ENCODE measurements at places on chromosomes 2 and 18.

GRCh38 chr2:9145752-9146430 is 60.7 kb upstream of the ASAP2 start:
- no peak for DNase-seq

DNA sequence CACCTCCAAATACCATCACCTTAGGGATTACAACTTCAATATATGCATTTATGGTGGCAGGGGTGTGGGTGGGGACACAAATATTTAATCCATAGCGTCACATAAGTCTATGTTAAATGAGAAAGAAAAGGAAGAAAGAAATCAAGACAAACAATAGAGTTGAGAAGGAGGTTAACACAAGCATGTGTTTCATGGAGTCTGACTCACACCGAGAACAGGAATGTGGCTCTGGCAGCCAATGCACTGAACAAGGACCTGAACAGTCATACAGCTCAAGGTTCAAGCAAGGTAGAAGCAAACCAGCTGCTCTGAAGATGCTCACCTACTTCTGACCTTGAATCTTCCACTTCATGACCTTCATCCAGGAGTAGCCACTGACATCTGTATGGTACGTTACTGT is 36.2 kb upstream of the LPIN1 start:
- peak; percentile 20 for DNase-seq

- no peak for DNase-seq
Observed at GRCh38 chr18:54608028-54608642, 17.1 kb downstream of the DYNAP start.

DNA sequence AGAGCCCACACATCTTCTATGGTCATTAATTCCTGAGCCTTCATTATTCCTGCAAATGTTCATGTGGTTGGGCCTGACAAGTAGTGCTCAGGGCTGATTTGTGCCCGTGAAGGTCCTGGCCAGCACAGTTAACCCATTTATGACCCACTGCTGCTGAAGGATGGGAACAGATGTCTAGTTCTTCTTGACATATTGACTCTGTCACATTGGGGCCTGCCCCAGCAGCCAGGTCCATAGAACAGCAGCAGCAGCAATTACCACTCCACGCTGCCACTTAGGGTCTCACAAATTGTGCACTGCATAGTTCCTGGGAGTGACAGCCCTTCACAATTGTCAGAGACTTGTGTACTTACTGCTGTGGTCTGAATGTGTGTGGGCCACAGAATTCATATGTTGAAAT is 442.3 kb upstream of the RGPD4 start:
- DNase-seq, result no peak

GRCh38 chr2:212193056-212193455 is 345.5 kb downstream of the ERBB4 start:
- DNase-seq, result peak; percentile 82

DNA sequence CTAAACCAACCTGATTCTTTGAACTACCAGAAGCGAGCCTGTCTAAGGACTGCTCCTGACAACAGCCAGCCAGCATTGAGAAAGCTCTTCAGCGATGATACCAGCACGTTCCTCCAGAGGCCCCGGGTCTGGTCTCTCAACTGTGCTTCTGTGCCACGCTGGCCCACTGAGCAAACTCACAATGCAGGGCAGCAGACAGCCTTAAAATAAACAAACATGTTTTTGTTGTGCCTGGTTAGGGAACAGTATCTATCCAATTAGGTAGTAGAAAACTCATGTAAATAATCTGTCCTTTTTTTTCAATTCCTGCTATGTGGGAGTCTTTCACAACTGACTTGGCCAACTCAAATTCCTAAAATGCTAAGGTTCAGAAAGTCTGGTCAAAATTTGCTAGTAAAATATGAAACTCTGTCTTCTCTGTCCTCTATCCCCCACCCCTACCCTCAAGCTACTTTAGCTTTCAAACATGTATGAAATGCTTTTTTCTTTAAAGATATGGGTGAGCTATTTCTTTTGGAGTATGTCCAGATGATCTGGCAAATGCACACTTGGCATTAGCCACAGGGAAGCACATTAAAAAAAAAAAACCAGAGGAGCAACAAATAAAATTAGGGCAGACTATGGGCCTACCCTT is 21.4 kb upstream of the EML4 start:
- no peak for DNase-seq

GRCh38 chr2:19929226-19929625 is 27.4 kb upstream of the TTC32 start:
- no peak for DNase-seq

- DNase-seq, result no peak
Observed at GRCh38 chr2:85066006-85066740, 67.0 kb upstream of the TCF7L1 start.

DNA sequence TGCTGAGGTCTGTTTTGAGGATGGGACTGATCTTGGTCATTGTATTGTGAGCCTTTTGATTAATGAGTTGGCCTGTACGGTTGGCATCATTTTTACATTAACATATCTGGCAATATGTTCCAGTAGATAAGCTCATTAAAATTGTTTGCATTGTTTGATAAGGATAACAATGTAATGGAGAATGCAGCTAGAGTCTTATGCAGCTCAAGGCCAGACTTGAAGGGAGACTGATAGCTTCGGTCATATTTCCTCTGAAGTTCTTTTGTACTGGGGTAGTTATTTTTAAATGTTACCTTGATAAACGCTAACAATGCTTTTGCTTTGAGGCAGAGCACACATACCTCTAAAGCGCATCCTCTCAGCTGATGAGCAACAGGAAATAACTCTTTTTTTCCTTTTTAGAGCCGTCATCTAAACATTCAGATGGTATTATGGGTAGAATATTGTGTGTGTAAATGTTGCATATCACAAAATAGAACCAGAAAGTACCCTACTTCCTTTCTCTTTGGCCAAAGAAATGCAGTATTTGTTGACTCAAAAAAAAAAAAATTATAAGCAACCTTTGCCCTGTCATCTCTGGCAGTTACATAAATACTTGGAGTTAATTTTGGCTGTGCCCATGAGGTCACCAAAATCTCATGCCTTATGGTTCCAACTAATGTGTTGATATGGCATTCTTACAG is 1.3 kb downstream of the MAPRE2 start:
- no peak for DNase-seq

DNA sequence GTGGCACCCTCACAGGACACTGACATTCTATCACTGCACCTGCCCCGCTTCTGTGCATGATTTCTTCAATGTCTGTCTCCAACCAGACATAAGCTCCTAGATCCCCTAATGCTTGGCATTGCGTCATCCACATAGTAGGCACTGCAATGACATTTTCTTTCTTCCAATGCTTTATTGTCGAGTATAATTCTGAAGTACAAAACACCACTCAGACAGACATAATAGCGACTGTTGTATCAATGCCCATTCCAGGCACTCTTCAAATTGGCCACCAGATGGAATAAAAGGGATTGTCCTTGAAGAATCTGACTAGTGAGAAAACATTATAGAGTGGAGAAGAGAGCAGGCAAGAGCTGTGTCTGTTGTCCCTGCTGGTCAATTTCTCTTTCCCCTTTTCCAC is 89.0 kb downstream of the LPIN1 start:
- no peak for DNase-seq

DNA sequence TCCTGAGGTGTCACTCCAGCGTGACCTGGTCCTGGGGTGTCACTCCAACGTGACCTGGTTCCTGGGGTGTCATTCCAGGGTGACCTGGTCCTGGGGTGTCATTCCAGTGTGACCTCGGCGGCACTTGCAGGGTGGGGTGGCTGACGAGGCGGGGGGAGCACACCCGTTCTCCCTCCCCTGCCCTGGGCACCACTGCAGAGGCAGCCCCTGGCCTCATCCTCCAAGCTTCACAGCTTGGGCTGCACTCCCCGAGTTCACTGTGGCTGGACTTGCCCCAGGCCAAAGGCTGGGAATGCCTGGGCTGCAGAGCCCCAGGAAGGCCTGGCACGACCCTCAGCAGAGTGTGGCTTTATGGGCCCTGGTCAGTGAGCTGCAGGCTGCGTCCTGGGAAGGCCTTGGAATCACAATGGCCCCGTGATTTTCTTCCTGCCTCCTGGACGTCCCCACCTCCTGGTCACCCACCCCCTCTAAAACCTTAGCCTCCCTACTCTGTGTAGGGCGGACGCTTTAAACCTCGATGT is 88.3 kb downstream of the NFATC1 start:
- DNase-seq, result no peak

- DNase-seq, result no peak
Observed at GRCh38 chr18:63373161-63373560, 6.2 kb upstream of the KDSR start.

GRCh38 chr2:106109675-106110424 is 84.3 kb downstream of the UXS1 start:
- peak; percentile 79 for DNase-seq

DNA sequence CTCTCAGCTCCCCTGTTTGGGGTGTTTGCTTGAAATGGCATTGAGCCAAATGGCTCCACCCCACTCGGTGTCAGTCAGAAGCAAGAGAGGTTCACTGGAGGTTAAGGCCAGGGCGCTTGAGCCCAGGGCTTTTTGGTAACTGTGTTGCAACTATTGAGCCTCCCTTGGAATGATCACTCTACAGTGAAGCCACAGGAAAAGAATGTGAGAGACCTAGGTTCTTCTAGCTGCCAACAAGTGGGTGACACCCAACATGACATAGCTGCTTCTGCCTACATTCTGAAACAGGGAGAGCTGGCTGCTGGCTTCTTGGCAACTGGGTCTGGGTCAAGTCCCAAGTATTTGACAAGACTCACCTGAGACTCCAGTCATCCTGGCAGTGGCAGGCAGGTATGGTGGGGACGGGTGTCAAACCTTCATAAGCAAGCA is 7.1 kb upstream of the GRHL1 start:
- DNase-seq, result no peak

GRCh38 chr2:111535404-111535803 is 348.6 kb downstream of the ANAPC1 start:
- no peak for DNase-seq

- no peak for DNase-seq
Observed at GRCh38 chr18:154151-154550, 4.2 kb upstream of the USP14 start.

DNA sequence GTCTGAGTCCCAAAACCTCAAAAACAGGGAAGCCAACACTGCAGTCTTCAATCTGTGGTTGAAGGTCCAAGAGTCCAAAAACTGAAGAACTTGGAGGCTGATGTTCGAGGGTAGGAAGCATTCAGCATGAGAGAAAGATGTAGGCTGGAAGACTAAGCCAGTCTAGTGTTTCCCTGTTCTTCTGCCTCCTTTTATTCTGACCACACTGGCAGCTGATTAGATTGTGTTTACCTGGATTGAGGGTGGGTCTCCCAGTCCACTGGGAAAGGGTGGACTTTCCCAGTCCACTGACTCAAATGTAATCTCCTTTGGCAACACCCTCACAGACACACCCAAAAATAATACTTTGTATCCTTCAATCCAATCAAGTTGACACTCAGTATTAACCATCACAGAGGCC is 27.5 kb upstream of the IL1B start:
- no peak for DNase-seq

DNA sequence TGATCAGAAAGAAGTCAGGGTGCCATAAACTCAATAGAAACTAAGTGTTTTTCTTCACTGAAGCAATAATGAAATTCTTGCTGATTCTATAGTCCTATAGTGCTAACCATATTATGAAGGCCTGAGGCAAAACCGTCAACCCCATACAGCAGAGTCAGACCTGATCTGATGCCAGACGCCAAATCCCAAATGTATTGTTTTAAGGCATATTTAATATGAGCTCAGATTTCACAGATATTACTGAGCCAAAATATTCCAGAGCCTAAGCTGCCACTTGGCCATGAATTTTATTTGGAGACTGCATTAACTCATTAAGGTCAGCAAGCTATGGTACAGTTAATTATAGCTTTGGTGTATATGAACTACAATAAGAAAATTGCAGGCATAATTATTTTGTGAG is 53.4 kb downstream of the SCN1A start:
- DNase-seq, result no peak

DNA sequence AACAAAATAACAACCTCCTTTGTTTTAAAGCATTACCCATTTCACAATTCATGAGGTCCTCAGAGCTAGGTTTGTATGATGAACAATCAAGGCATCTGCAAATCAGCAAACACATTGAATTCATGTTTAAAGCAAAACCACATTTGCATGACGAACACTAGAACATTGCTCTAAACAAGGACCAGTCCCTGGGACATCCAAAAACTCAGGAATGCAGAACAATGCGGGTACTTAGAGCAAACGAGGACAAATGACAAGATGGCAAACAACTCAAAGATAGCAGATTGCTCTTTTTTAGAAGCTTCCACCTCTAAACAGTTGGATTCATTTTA is 45.7 kb upstream of the RALBP1 start:
- no peak for DNase-seq

DNA sequence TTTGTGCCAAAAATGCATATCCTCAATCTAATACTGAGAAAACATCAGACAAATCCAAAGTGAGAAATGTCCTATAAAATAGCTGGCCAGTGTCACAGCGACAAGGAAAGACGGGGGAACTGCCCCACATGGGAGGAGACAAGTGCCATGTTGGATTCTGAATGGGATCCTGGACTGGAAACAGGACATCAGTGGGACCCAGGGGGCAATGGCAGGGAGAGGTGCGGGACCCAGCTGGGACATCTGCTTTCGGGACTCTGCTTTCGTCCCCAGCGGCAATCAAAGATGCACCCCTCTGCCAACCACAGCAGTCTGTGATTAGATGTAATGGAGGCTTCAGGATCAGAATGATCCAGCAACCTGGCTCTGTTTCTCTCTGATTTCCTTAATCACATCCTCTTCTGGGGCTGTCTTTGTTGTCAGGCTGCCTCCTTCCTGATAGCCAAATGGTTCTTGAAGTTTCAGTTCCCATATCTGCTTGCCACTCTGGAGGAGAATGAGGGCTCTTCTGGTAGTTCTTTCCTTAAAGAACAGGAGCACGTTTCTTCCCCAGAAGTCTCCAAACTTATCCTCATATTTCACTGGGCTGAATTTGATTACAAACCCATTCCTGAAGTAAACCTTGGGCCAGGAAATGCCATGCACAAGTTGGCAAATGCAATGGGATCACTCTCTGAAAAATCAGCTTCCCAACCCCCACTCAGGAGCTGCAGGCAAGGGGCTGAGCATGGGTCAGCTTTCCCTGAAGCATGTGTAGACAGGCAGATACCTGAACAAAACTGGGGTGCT is 13.6 kb upstream of the PROC start:
- no peak for DNase-seq

DNA sequence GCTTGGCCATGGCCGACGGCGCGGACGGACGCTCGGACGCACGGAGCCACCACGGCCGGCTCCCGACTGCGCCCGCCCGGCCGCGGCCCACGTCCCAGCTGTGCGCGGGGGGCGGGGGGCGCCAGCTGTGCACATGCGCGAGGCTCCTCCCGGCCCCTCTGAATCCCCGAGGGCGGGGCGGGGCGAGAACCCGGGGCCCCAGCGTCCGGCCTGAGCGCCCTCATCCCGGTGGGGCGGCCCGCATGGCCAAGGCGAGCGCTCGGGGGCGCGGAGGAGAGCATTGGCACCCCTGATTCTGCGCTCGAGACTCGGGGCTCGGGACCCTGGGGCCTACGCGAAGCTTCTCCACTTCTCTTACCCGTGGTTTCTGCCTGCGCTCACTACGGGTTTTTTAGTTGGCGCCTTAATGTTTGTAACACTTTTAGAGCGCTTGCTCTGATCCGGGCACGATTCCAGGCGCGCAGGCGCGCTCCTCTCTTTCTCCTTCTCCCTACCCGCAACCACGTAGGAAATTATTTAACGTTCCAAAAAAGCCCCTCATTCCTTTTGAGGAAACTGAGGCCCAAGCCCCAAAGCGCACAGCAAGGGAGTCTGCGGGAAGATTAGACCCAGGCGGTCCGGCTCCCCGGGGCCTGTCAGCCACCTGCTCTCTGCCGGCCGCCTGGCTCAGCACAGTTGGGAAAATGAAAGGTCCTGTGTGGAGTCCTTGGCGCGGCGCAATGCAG is at the start of gene PXDN:
TSS of gene PXDN (minus strand) at position 70 of the 725 bp plus-strand sequence. CDS start at position 10, 60 bp downstream.
- no peak for DNase-seq
